Fibroblast of skin of right quadriceps (primary cell): ENCODE measurements at places on chromosomes 4 and X.

- DNase-seq: no peak
Measured at GRCh38 chr4:38815885-38816782, 11.5 kb upstream of the TLR1 start.

GRCh38 chr4:85774000-85774399 lies 299.1 kb downstream of the ARHGAP24 start:
- DNase-seq: no peak

DNA sequence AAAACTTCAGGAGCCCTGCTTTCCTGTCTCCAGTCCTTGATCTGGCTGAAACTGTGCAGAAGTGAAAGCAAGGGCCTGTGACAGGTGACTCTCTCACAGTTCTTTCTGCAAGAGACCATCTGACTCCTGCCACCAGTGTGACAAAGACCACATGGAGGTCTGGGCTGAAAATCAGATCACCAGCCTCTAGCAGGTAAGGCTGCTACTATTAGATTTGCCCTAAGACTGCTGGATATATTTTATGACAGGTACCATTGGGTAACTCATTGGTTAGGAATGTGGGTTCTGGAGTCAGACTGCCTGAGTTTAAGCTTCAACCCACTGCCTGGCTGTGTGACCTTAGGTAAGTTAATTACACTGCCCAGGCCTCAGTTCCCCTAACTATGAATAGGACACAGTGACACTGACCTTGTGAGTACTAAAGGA lies 163.3 kb upstream of the SLC7A11 start:
- DNase-seq: no peak

GRCh38 chrX:12891915-12892506 lies 14.4 kb upstream of the TLR8 start:
- no peak for DNase-seq

GRCh38 chr4:37727635-37728034 lies 41.5 kb upstream of the RELL1 start:
- DNase-seq: no peak

DNA sequence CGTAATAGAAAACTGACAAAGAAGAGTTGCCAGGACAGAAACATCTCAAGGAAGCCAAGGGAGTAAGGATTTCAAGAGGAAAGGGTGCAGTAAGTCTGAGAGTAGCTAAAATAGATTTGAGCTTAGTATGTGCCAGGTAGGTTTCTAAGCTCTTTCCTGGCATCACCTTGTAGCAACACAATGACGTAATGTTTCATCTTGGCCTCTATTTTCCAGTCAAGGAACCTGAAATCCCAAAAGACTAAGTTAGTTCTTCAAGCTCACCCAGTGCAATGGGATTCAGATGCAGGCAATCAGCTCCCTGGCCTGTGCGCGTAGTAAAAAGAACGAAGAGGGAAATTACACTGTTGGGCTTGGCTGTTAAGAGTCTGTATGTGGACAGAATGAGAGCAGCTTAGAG lies 586.5 kb upstream of the TENM3 start:
- DNase-seq: no peak

GRCh38 chr4:143443728-143444127 lies 69.8 kb upstream of the SMARCA5 start:
- no peak for DNase-seq

DNA sequence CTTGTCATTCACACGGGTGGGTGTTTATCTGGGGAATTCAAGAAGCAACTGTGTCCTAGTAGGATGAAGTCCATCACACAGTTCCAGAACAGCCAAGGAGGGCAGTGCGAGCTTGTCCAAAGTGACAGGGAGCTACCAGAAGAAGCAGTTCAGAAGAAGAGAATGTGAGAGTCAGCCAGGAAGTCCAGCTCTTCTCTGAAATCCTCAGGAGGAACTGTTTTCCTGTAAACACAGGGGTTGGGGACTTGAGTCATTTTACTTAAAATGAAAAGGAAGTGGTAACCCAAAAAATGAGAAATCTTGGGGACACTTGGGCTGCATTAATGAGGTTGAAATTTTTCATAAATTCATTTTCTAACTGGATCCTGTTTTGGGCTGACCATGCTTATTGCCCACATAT lies 8.2 kb upstream of the TLR10 start:
- DNase-seq: no peak

- no peak for DNase-seq
Measured at GRCh38 chrX:10350221-10350620, 193.4 kb downstream of the CLCN4 start.

DNA sequence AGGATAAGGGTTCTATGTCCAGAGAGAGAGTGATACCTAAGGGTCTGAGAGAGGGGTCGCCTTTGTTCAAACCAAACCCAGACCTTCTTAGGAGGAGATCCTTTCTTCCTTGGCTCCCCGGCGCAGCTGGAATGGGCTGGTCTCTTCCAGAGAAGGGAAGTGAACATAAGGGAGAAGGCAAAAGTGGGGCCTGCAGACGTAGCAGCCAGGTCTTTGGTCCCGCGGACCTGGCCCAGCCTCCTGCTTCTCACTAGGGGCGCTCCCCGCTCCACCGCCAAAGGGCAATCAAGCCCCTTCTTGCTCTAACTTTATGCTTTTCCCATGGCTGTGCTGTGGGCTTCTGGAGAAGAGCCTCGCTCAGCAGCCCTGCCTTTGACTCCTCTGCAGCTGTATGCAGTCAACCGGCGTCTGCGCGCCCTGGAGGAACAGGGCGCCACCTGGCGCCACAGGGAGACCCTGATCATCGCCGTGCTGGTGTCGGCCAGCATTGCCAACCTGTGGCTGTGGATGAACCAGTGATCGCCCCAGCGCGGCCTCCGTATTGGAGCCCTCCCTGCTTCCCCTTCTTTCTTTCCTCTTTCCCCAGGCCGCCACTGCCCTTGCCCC lies 6.5 kb downstream of the FATE1 start:
- DNase-seq: peak; percentile 22

GRCh38 chr4:2009651-2010233 lies 968 bp upstream of the NELFA start:
- DNase-seq: peak; percentile 30

- no peak for DNase-seq
Measured at GRCh38 chr4:138599965-138600364, 357.8 kb upstream of the SLC7A11 start.

GRCh38 chrX:16658284-16658683 lies 8.3 kb downstream of the S100G start:
- DNase-seq: peak; percentile 91

DNA sequence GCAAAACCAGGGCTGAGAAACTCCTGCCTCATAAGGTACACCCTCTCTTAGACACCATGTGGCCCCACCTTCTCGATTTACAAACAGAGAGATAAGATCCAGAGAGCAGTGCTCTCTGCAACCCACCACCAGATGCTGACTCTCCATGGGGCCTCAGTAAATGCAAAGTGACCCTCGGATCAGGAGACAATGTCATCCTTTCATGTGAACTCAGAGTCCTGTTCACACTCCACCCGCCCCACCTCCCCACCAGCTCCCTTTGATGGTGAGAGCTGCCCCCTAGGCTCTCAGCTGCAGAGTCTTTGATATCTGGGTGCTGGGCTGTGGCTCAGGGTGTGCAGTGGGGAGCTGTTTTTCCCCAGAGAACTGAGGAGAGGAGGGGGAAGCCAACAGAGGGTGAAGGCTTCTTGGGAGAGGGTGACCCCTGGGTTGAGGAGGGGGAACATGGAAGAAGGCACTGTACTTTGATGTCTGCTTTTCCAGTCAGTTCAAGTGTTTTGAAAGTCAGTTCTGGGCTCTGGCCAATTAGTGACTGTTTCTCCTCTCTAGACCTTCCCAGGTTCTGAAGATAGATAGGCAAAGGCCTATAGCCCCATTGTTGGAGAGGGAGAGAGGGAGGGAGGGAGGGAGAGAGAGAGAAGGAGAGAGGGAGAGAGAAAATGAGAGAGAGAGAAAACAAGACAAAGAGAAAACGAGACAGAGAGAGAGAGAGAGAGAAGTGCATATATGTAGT lies 88.2 kb downstream of the SCD5 start:
- no peak for DNase-seq

DNA sequence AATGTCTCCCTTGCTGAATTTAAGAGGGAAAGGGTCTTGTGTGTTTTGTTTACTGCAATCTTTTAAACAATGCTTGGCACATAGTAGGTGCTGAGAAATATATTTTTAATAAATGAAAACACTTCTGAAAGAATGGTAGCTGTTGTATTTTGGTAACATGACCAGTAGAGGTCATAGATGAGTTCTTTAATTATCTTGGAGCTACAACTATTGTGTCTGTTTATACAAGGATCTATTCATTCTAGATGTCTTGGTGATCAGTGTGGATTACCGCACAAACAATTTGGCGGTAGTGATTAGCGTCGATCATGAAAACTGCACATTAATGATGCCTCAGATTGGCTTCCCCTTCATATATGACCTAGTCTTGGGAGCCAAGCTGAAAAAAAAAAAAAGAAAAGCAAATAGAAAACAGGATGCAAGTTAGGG lies 21.4 kb upstream of the SCRG1 start:
- DNase-seq: no peak

DNA sequence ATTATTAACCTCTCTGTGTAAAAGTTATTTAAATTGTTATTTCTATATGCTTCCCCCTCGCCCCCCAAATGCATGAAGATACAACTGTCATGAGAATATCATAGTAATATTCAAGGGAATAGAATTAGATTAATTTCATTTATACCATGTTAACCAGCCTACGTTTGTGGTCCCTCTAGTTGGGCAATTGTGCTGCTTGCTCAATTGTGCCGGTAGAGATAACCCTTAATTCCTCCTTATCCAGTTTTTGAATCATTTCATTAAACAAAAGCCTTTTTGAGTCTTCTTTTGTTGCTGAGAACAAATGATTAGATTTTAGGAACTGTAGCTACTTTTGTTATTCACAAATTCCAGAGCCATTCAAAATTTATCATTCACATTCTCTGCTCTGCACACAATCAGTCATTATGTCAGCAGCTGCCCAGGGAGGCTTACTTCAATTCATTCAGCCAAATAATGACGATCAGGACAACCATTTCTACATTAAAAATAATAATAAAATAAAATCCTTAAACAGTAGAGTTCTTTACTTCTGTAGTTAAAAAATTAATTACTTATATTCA lies 98.1 kb downstream of the ADGRL3 start:
- no peak for DNase-seq

DNA sequence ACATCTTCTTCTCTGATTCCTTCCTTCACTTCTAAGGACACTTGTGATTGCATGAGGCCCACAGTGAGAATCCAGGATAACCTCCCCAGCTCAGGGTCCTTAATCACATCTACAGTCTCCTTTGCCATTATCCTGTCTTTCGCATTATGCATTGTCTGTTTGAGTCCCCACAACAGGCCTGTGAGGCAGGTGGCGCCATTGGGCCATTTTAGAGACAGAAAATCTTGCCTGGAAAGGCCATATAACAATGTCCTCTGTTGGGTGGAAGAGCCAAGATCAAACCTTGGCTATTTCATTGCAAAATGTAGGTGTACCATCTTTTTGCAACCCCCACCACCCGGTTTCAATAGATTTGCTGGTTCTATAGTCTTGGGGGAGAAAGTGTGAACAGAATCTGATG lies 11.8 kb upstream of the DCUN1D4 start:
- DNase-seq: peak; percentile 39

- DNase-seq: no peak
Measured at GRCh38 chr4:43837171-43837570, 611.4 kb downstream of the KCTD8 start.

GRCh38 chr4:5510504-5510903 lies 197.9 kb downstream of the EVC2 start:
- DNase-seq: no peak

GRCh38 chr4:880684-881405 lies 51.3 kb downstream of the GAK start:
- DNase-seq: no peak

DNA sequence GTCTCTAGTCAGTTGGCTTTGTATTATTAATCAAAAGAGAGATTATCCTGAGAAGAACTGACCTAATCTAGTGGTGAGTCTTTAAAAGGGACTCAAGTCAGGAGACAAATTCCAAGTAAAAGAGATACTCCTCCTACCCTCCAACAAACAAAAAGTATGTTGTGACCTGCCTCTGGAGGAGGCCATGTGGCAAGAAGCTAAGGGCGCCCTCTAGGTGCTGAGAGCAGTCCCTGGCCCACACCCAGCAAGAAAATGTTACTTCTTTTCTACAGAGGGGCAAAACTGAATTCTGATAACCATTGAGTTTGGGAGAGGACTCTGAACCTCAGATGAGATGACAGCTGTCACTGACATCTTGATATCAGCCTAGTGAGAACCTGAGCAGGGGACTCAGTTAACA lies 953.6 kb upstream of the AGA start:
- DNase-seq: no peak

DNA sequence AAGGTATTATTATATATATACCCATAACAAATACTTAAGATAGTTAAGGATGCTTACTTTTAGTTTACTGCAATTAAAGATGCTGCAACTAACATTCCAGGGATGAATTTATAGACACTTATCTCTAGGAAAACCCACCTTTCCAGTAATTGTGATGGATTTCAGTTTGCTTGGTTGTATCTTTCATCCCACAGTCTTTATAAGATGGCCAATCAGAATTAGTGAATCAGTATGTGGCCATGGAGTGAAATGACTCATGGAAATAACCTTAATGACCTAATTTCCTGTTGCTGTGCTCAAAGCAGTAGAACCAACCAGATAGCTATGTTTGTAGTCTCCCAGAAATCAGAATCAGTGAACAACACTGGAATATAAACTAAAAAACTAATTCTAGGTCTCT lies 26.4 kb downstream of the MOSPD2 start:
- DNase-seq: peak; percentile 54

DNA sequence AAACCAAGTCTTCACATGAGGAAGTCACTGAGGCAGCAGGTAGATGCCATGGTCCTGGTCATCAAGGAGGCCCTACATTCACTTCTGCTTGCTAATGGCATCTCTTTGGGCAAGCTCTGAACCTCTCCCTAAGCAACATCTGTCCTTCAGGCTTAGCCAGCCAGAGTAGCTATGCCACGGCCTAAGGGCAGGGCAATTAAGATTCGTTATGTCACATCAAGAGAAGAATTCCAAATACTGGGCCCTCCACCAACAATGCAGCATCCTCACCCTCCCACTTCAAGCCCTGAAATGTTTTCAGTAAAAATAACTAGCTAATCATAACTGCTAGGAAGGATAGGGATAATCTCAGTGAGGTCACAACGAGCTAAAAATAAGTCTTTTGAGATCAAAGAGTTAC lies 120.7 kb upstream of the HCCS start:
- DNase-seq: no peak

DNA sequence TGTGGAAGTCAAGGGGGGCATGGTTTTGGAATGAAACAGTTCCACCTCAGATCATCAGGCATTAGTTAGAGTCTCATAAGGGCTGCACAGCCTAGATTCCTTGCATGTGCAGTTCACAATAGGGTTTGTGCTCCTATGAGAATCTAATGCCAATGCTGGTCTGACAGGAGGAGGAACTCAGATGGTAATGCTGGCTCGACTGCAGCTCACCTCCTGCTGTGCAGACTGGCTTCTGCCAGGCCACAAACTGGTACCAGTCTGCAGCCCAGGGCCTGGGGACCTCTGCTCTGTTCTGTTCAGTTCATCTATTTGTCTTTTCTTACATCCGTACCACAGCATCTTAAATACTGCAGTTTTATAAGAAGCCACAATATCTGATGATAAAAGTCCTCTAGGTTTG lies 12.2 kb upstream of the MSL3 start:
- DNase-seq: no peak

GRCh38 chr4:3484057-3484973 lies 21.2 kb downstream of the DOK7 start:
- no peak for DNase-seq
